ENCODE measurements at places on chromosomes 2 and 18.

DNA sequence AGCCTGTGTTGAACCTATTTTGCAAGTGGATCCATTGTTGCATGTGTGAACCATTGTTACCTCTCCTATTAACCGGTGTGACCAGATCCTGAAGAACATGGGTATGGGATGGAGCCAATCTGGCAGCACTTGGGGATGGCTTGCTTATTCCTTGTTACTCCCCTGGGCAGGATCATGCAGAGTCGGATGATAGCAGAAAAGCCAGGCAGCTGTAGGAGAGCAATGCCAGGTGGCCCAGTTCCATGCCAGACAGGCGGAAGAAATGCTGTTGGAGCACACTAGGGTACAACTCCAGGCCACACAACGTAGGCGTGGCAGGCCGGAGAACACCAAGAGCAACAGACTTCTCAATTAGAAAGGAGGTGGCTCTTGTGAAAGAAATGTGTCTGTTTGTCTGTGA lies 16.3 kb upstream of the MYO1B start:
- no peak for DNase-seq

DNA sequence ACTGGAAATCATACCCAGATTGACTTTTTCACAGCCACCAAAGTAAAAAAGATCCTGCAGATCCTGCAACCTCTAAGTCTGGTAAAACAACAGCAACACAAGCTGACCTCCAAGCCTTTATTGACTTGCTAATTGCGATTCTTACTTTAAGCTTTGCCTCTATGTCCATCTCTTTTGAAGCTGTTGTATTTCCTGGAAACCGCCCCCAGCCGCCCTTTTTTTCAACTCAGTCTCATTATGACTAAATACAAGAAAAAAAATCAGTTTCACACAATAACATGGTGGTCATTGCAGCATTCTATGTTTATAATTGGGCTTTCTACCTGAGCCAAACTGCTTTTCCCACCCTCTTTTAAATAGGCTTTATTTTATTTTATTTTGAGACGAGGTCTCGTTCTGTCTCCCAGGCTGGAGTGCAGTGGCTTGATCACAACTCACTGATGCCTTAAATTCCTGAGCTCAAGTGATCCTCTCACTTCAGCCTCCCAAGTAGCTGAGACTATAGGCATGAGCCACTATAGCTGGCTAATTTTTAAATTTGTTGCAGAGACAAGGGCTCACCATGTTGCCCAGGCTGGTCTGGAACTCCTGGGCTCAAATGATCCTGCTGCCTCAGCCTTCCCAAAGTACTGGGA lies 76.2 kb downstream of the MOGAT1 start:
- no peak for DNase-seq

- DNase-seq = no peak
These were observed 124.9 kb downstream of the RDH14 start for GRCh38 chr2:18435426-18436037.

DNA sequence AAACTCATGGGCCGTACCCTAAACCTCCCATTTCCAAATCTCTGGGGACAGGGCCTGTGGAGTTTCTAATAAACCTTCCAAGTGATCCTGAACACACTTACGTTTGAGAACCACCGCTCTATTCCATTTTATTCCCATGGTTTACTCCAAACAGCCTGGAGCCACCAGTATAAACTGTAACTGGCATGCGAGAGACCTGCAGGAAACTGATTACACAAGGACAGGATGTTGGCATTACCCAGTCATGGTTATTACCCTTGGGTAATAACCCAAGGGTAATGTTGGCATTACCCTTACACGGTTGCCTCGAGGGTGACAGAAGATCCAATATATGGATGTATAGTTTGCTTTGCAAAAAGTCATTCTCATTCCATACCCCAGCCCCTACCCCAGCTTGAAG lies 37.0 kb upstream of the YPEL5 start:
- DNase-seq = no peak

DNA sequence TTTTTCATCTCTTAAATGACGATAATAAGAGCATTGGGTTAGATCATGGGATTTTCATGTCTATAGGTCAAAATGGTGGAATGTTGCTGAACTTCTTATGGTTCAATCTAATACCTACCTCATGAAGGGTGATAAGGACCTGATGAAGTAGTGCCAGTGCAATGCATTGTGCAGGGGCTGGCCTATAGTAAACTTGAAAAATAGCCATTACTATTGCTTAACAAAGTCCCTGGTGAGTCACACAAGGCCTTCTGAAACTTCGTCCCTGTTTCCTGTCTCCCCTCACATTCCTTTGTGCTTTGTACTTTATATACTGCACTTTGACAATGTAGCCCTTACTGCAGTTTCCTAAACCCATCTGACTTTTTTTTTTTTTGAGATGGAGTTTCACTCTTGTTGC lies 515.9 kb downstream of the SLC4A3 start:
- no peak for DNase-seq

DNA sequence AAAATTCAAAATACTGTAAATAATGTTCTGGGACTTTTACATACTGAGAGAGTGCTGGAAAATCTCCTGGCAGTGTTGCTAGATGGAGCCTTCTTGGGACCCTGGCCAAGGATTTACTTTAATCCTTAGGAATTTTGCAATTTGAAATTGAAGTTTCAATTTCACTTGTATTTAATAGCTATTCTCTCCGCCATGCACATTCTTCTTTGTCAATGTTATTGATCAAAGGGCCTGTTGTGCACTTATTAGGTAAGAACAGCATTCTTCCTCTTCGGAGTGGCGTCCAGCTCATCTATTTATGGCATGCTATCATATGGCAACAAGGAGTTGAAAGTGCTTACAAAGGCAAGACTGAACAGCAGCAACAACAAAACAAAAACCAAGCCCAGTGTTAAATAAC lies 40.1 kb upstream of the SOS1 start:
- DNase-seq = no peak

- no peak for DNase-seq
These were observed 35.3 kb downstream of the LRRFIP1 start for GRCh38 chr2:237662671-237663093.

- DNase-seq = no peak
These were observed 126.2 kb downstream of the TWIST2 start for GRCh38 chr2:238974081-238974480.

All from stimulated activated CD8-positive, alpha-beta memory T cell treated with anti-CD3 and anti-CD28 coated beads, Interleukin-15, amount 100 ng/mL, for 4 hours (primary cell).